ENCODE measurements at places on chromosomes 3 and 15.

DNA sequence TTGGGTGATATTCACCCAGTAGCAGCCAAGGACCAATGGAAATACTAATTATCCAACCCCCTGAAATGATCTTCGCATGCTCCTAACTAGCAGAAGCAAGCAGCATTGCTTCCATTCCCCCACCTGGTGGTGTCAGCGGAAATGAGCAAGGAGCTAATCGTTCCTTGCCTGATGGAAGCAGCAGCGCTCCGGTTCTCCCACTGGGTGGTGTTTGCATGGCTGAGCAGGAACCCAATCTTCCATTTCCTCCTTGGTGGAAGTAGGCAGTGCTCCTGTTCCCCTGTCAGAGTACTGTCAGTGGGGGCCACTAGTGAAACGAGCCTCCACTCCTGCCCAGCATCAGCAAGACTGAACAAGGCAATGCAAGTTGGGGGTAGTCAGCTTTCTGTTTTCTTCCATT lies 311.5 kb downstream of the CACNA2D3 start:
- no peak for DNase-seq

DNA sequence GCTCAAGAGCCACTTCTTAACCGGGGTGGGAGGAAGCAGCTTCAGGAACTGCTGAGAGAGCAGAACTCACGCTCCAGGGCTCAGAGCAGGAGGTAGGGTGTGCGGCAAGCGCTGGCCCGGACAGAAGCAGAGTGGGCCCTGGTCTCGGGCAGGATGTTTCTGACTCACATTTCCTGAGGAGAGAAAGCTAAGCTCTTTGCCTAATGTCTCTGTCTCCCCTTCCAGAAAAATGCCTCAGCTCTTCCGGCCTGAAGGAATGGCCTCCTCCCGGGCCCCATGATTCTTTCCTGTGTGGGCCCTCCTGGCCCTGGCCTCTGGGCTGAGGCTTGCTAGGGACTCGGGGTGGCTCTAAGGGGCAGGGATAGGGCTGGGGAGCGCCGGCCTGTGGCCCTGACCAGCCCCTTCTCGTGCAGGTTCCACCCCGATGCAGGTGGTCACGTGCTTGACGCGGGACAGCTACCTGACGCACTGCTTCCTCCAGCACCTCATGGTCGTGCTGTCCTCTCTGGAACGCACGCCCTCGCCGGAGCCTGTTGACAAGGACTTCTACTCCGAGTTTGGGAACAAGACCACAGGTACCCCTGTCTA lies 4.1 kb upstream of the STAB1 start:
- peak; percentile 25 for DNase-seq

GRCh38 chr15:101639667-101640066 lies 12.5 kb downstream of the TM2D3 start:
- no peak for DNase-seq

- DNase-seq = no peak
Observed at GRCh38 chr3:126201168-126201567, 20.8 kb upstream of the ALDH1L1 start.

DNA sequence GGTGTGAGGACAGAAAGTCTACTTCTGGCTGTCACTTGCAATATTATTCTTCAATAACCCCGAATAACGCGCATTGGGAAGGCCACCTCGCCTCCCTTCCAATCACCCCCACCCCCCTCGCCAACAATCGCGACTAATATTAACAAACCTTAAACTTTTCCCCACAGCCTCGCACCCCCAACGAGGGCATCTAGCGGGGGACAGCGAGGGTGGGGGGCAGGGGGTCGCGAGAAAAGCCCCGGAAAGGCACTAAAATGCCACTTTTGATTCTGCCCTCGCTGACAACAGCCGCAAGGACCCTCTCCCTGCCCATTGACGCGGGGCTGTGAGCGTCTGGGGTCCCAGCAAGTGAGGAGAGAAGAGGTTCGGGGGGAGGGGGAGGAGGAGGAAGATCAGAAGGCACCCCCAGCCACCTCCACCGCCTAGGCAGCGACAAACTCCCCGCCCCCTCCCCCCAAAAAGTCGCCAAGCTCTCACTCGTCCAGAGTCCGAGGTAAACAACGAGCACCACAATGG lies 868 bp downstream of the SATB1 start:
- no peak for DNase-seq

DNA sequence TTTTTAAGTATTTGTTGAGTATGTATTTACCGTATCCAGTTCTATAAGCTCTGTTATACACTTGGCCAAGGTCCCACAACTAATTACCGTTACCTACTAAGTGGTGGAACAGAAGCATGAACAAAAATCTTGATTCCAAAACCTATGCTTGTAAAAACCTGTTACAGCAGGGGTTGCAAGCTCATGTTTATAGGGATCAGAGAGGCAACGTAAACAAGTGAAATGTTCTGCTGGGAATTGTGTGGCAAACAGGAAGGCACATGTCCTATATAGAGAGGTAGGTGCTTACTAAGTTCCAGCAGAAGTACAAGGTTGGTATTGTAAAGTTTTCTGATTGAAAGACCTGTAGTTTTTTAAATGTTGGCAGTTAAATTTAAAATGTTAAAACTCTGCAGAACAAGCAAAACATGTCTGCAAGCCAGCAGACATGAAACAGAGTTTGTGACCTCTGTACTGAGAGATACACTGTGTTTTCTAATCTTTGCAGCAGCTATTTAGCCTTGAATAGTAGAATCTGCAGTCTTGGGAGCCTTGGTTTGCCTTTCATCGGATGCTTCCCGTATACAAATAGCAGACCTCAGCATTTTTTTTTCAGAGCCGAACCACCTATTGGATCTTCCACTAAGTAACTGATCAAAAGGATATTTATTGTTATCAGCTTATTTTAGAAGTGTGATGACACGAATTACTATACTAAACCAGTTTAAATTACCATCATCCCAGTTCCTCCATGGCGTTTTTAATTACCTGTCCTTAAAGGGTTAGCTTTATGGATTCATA lies 11.4 kb downstream of the IREB2 start:
- no peak for DNase-seq
